Stimulated activated CD8-positive, alpha-beta memory T cell treated with anti-CD3 and anti-CD28 coated beads, Interleukin-7, amount 100 ng/mL, for 1 hour (primary cell): ENCODE measurements at places on chromosomes 4 and X.

DNA sequence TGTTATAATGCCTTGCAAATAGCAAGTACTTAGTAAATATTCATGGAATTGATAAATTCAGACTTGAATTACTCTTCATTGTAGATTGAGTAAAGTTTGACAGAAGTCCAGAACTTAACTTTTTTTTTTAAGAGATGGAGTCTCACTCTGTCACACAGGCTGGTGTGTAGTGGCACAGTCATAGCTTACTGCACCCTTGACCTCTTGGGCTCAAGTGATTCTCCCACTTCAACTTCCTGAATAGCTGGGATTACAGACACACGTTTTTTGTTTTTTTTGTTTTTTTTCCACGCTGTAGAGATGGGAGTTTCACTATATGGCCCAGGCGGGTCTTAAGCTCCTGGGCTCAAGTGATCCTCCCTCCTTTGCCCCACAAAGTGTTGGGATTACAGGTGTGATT is 32.1 kb downstream of the UBE2K start:
- DNase-seq, result no peak

DNA sequence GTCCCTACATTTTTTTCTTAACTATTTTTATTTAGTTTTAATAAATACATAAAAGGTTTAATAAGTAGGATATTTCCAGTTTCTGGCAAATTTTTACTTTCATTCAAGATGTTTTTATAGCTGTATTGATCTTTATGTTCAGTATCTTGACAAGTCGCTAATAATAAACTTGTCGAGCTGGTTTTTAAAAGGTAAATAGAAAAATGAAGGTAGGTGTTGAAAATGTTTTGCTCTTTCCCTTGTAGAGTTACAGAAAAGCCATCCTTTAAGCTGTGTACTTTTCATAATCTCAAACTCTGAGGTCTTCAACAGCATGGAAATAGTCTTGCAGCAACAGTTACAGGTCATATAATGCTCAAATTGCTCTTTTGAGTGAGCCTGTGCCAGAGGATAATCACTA is 52.6 kb downstream of the RS1 start:
- DNase-seq, result no peak

GRCh38 chr4:33060674-33061542 is 2340.7 kb downstream of the PCDH7 start:
- DNase-seq, result no peak

GRCh38 chr4:85416094-85416493 is 58.9 kb upstream of the ARHGAP24 start:
- no peak for DNase-seq

- DNase-seq, result no peak
These were observed 107.5 kb downstream of the EGF start for GRCh38 chr4:110020139-110020538.

DNA sequence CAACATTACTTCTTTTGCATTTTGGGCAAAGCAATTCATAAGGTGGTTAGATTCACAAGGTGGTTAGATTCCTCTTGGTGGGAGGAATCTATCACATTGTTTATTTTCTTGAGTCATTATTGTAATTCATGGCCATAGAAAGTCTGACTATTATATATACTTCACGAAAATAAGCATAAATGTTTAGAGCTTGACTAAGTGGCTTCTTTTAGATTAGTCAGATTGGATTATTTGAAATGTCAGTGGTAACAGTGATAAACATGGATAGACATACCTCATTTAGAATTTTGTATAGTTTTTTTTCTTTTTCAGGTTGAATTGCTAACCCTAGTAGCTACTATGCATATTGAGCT is 24.9 kb upstream of the DYNLT3 start:
- DNase-seq, result no peak

GRCh38 chr4:32624943-32625603 is 1904.9 kb downstream of the PCDH7 start:
- no peak for DNase-seq

DNA sequence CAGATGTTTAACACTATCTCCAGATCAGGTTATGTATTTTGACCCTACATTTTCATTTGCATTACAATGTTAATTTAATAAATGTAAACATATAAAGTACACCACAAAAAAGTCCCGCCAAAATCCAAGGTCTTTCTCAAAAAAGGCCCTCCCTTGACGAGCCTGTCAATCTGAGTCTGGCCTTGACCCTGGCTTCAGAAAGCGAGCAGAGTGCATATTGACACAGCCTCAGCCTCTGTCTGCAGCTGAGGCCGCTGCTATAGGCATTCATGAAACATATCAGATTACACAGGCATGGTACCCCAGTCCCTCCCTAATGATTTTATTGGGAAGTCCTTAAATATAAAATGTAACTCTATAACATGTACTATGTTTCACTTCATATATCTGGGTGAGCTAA is 6.2 kb downstream of the MBNL3 start:
- no peak for DNase-seq

DNA sequence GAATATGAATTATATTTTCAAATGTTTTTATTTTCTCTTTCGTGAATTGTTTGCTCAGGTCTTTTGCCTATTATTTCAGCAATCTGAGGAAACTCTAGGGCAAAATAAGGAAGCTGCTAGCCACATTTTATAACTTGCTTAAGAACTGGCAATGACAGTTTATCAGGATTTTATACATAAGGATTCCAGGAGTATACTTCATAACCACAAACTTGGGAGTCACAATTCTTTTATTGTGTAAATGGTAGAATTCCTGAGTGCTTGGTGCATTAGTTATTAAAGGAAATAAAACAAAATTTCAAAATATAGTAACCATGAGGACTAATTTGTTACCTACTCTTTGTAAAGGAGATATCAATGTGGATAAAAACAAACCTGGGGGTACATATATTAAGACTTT is 54.4 kb downstream of the PALLD start:
- no peak for DNase-seq

GRCh38 chr4:75180217-75180616 is 247.3 kb downstream of the PARM1 start:
- no peak for DNase-seq

DNA sequence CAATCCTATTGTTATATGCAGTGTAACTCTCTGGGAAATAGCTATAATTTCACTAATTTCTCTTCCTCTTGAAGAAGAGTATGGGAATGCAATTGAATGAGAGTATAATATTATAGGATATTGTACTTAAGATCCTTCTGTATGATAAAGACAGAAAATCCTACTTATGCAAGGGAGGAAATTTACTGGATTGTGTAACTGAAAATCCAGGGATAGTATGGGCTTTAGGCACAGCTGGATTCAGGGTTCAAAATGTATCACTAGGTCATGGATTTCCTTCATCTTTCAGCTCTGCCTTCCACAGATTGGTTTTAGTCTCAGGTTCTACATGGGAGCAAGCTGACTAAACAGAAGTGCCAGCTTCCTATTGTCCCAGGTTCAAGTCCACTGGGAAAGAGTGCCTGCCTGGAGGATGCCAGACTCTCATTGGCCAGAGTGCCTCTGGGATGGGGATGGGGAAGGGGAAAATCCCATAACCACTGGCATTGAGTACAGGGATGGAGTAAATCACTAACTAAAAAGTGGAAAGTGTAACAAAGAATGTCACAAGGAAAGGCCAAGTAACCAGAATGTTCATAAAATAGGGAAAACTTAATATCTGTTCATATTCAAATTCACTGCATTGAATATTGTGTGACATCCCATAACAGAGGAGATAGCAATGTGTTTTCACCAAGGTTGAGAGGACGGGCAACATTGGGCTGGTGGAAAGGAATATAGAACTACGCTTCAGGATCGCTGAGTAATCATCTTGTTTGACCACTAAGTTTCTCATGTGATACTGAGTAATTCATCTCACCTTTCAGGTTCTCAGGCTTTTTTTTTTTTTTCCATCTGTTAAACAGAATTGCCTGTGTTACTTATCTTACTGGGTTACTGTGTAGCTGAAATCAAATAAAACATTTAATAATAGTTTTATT is 75.7 kb downstream of the ANXA3 start:
- DNase-seq, result no peak

DNA sequence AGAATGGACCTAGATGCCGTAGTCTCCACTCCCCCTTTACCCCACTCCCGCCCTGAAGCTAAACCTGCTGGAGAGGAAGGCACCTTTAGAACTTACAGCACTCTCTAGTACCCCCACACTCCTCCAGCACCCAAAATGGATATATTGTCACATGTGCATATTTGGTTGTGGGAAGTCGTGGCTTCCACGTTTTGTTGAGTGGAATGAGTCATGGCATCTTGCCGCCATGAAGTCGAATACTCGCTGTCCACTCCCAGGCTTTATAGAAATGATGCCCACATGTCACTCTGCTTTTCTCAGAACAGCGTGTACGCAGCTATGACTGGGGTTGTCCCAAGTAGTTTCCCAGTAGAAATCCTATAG is 545 bp downstream of the ABCE1 start:
- DNase-seq, result peak; percentile 5

GRCh38 chr4:2823301-2823670 is 20.4 kb upstream of the ADD1 start:
- no peak for DNase-seq

GRCh38 chrX:19100586-19100985 is 21.7 kb downstream of the ADGRG2 start:
- no peak for DNase-seq

DNA sequence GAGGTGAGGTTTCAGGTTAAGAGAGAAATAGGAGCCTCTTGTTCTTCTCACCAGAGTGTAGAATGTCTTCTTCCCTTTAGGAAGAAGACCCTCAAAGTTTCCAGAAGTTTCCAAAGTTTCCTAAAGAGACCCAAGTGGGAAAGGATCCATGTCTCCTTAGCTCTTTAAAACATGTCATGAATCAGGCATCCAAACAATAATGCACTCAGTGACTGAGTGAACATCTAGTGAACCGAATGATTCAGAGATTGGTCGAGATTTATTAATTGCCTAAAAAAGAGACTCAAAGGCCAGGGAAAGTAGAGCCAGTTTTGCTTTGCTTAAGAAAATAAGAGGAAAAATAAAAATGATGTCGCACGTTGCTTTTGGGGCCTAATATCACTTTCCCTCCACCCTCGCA is 29.4 kb downstream of the FGF5 start:
- no peak for DNase-seq

GRCh38 chr4:123496421-123496820 is 99.8 kb downstream of the SPRY1 start:
- no peak for DNase-seq
